ENCODE measurements at places on chromosomes 12 and 14.
A peak's percentile ranks its signal among the peaks of the same experiment; 100 is the strongest.

GRCh38 chr12:29521951-29522350 lies 24.5 kb upstream of the OVCH1 start:
- DNase-seq, result no peak

- DNase-seq, result no peak
Measured at GRCh38 chr12:103944964-103945363, 14.8 kb downstream of the HSP90B1 start.

DNA sequence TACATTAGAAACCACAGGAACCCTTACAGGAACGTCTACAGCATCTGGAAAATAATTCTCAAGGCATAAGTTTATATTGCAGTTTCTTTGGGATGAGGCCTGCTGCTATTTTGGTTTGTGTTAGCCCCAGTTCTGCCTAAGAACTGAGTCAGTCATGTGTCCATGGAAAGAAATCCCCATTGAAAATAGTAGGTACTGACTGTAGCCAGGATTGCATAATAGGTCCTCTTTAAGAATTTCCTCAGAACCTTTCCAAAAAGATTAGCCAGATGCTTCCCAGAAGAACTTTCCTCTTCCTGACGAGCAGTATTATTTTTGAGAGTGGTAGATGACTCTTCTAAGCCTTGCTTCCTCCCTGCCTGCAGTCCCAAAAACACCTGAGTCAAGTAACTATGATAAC lies 52.6 kb downstream of the RASSF8 start:
- no peak for DNase-seq

DNA sequence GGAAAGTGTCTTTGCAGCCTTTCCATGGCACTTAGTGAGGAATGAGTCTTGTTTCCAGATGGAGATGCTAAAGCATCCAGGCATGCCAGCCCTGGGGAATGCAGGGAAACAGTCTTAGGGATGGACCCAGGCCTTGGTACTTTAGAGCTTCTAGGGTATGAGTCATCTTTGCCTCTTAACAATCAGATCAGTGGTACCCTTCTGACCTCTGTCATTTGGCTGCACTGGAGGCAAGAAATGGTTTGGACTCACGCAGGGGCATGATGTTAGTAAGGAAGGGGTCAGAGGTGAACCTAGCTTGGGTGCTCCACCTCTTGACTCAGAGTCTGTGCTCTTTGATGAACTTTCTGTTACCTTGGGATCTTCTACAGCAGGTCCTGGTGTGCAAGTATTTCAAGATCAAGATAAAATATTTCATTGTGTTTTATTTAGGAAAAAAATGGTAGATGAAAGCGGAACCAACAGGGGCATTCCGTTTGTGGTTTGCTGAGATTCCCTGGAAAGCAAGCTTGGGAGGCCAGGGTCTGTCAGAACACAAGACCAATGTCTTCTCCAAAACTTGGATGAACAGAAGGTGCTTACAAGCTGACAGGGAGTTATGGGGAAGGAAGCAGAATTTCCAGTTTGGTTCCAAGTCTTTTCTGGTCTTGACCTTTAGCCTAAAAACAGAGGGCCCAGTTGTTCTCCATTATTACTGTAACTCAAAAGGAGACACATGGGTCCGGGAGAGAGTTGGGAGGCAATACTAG lies 216.2 kb downstream of the ZFP36L1 start:
- DNase-seq, result no peak

GRCh38 chr12:127811988-127812387 lies 455.0 kb upstream of the TMEM132C start:
- DNase-seq, result peak; percentile 70

DNA sequence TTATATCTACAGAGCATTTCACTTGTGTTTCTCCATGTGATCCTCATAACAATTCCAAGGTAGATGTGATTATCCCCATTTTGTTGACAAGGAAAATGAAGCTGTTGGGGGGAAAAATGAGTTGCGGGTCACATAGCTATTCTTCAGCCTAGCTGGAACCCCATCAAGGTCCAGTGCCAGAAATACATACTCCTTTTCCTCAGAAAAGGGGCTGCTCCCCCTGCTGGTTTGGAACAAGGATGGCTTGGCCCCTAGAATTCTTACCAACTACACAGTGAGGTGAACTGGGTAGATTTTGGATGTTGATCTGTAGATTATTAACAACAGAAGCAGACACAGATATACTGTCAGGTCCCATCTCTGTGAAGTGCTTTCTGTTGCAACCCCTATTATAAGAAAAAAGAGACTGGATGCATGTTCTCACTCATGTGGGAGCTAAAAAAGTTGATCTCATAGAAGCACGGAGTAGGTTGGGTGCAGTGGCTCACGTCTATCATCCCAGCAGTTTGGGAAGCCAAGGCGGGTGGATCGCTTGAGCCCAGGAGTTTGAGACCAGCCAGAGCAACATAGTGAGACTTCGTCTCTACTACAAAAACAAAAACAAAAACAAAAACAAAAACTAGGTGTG lies 8.9 kb downstream of the IKZF4 start:
- DNase-seq, result peak; percentile 10

- no peak for DNase-seq
Measured at GRCh38 chr14:78921856-78922255, 751.7 kb downstream of the NRXN3 start.

- DNase-seq, result no peak
Measured at GRCh38 chr14:35085441-35085840, 36.3 kb downstream of the PPP2R3C start.

GRCh38 chr12:101935890-101936746 lies 58.7 kb downstream of the DRAM1 start:
- DNase-seq, result no peak

DNA sequence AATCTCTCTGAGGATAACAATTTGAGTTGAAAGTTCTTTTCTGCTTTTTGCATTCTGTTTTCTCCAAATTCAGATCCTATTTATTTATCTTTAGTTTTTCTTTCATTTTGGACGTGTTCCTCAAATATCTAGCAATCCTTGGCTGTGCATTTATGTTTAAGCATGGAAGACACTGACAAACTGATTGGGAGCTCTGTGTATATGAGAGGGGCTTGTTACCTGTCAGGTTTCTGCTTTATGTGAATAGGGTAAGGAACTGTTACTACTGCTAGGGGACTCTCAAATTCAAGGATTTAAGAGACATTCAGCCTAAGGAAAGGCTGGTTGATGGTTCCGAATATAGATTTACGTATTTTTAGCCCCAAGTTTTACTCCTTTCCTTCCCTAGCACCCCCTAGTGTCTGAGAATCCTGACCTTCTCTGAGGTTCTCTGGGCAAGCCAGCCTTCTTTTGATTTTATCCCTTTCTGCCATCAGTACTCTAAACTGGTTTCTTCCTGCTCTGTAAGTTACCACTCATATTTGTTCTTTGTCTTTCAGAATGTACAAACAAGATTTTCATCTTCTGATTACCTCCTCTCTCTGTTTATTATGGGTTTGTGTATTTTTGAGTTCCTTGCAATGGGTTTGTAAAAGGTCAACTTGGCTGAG lies 30.5 kb downstream of the YLPM1 start:
- DNase-seq, result no peak

DNA sequence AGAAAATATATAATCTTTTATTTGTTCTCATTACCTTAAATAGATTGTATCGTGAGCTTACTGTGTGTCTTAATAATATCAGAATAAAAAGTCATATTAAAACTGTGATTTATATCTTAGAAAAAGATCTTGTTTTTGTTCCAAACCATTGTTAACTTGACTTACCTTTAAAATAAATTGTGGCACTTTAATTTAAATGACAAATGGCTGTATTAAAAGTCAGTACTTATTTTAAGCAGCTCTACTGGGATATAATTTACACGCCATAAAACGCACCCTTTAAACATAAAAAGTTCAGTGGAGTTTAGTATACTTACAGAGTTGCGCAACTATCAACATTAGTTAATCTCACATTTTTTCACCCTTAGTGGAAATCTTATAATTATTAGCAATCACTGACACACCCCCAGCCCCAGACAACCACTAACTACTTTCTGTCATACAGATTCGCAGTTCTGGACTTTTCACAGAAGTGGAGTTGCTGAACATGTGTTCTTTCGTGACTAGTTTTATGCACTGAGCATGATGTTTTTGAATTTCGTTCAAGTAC lies 311.7 kb downstream of the ACSS3 start:
- no peak for DNase-seq

DNA sequence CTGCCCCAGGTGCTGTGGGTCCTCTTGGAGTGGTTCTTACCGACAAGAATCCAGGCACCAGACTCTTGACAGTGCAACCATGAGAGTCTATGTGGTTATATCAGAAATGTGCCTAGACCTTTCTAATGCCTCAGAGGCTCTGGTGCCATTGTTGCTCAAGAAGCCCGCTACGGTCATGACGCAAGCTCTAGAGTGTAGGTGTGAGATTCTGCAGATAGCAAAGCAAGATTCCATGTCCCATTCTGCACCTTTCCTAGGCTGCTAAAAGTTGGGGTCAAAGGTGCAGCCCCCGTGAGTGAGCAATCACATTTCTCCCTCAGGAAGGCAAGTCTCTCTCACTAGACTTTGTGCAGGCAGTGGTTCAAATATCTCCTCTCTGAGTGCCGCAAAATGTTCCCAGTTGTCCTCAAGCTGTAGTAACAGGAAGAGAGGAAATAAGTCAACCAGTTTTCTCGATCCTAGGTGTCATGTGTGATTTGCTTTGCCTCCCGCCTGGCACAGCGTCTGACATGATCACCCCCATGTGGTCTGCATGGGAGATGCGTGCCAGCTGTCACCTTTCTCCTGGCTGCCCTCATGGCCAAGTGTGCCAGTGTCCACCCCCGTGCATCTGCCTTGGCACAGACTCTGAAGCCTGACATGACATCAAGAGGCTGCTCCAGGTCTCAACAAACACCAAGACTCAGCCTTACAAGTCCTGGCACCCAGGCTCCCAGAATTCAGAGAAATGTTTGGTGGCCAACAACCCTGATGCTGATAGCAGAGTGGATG lies 122.5 kb upstream of the COCH start:
- no peak for DNase-seq

GRCh38 chr14:91021115-91021514 lies 39.3 kb downstream of the RPS6KA5 start:
- DNase-seq, result no peak

GRCh38 chr14:98906123-98906995 lies 365.6 kb downstream of the BCL11B start:
- peak; percentile 71 for DNase-seq

- DNase-seq, result no peak
Measured at GRCh38 chr14:103749452-103749851, 33.8 kb downstream of the ZFYVE21 start.

DNA sequence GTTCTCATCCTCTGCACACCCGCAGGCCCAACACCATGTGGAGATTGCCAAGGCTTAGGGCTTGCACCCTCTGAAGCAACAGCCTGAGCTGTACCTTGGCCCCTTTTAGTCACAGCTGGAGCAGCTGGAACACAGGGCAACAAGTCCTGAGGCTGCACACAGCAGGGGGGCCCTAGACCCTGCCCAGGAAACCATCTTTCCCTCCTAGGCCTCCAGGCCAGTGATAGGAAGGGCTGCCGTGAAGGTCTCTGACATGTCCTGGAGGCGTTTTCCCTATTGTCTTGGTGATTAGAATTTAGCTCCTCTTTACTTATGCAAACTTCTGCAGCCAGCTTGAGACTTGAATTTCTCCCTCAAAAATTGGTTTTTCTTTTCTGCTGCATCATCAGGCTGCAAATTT lies 373.5 kb upstream of the CLEC14A start:
- DNase-seq, result no peak

DNA sequence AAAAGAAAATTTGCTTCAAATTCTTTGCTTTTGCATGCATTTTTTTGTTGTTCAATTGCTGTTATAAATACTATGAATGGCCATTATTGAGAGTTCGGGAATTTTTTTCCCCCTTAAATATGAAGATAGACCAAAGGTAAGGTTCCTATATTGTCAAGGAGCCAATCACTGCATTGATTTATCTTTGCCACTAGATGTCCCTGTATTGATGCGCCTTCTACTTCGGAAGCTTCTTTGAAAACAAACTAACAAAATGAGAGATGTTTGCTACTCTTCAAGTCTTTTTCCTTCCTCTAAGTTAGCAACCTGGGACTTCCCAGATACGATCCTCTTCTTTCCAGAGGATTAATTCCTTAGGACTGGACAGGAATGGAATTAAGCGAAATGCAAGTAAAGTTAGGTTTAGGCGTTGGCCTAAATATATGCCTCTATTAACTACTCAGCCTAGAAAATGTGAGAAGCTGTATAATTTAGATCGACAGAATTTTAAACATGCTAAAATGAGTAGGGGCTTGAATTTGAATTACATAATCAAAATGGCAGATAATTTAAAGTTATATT lies 318.1 kb downstream of the AEBP2 start:
- peak; percentile 47 for DNase-seq

DNA sequence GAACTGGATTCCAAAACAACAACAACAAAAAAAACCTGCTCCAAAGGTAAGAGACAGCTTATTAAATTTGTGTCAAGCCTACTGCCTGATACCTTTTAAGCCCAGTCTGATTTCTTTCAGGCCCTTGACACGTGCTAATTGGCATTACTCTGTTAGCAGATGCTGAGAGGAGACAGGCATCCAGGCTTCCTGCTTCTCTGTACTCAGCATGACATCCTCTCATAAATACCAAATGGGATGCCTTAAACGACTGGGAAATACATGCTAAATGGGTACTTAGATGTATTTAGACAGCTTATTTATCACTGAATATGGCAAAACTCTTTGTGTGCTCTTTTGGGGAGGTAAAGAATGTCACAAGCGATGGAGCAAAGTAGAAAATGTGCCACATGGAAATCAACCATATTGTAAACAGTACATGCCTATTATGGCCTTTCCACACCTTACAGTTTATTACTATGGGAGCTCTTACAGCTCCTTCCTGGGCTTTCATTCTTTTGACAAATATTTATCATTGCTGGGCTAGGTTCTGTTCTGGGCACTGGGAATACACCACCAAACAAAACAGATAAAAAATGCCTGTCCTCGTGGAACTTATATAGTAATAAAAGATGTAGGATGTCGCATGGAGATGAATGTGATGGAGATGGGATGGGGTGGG lies 11.5 kb upstream of the PCED1B start:
- DNase-seq, result no peak

Data from NCI-H748 treated with DMSO at 0.1 percent for 48 hours (cell line).